Activated B cell treated with CpG ODN at 0.5 μM for 24 hours (primary cell): ENCODE measurements at places on chromosomes 16 and 17. TPM values are rescaled to one million over a fixed set of nuclear protein-coding genes. Genes with fewer than 3 reads are reported as not detected.

- peak overlapping the region; percentile 24 for H3K4me3 ChIP-seq
- H3K27ac ChIP-seq: peak overlapping the region; percentile 92
- no peaks in the 10 kb centered on the region for H3K27me3 ChIP-seq
Observed at GRCh38 chr17:75340631-75341030, 51.4 kb upstream of the SLC25A19 start.

- no peak for DNase-seq
- no peaks in the 10 kb centered on the region for H3K27me3 ChIP-seq
- peak overlapping the region; percentile 66 for H3K4me3 ChIP-seq
- H3K4me1 ChIP-seq: peaks cover 98% of the 10 kb centered on the region
Observed at GRCh38 chr16:81817789-81818567, 38.9 kb downstream of the PLCG2 start.

PLA2G10 gene
- not detected in 2 replicates for total RNA-seq

FA2H gene
- total RNA-seq: 0.76 and 0.78 TPM in 2 replicates
